ENCODE measurements at places on chromosomes 16 and 17.

GRCh38 chr17:82444284-82444893, 6.2 kb downstream of the CYBC1 start:
- DNase-seq: no peak

DNA sequence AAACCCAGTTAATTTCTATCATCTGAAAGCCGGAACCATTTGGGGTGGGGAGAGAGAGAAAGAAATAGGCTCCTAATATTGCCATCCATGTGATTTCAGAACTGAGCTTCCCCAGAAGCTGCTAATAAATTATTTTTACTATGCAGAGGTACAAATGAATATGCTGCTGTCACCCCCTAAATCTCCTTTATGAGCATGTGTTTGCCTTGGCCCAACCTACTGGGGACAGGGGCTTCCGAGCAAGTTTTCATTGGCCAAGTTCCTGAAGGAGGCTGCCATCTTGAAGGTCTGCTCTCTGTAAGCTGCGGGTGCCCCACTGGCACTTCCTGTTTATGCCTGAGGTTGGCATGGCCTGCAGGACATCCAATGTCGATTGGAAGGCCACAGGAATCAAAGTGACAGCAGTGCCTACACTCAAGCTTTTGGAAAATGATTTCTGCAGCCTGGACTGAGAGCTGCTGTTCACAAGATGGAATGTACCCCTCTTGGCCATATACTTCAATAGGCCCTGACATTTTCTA, 194.7 kb downstream of the XYLT1 start:
- peak; percentile 3 for DNase-seq

- no peak for DNase-seq
These were observed 102.0 kb upstream of the CDH5 start for GRCh38 chr16:66264311-66265047.

- peak; percentile 25 for DNase-seq
These were observed at the start of gene HID1 for GRCh38 chr17:74972107-74972972. Gene HID1 (minus strand): TSS chr17:74972759. CDS start chr17:74972656, 103 bp downstream.

GRCh38 chr16:68401871-68402747, 46.2 kb downstream of the SMPD3 start:
- DNase-seq: peak; percentile 41

DNA sequence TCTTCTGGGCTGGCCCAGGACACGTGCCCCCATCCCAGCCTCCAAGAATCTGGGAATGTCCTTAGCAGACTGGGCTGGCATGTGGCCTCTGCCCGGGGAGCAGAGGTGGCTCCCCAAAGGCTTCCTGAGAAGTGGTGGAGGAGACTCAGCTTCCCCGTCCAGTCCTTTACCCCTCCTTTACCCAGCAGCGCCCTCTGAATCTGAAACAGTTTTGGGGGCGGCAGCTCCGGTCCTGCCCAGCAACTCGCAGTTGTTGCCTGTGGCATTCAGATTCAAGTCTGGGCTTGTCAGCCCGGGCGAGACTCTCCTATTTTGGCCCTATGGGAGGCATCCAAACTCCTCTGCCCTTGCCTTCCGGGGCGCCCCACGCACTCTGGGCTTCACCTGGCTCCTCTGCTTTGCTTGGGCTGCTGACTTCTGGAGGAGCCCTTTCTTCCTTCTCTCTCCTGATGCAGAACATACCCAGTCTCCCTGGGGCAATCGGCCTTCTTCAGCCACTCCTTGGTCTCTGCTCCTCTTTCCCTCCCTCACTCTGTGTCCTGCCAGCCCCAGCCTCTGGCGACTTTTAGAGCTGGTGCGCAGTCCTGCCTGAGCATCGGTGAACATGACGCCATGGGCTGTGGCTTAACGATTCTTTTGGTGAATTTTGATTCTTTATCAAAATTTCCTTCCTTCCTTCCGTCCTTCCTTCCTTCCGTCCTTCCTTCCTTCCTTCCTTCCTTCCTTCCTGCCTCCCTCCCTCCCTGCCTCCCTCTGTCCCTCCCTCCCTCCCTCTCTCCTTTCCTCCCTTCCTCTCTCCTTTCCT, 55.2 kb downstream of the CMIP start:
- no peak for DNase-seq

GRCh38 chr17:19703106-19703827, 13.1 kb downstream of the SLC47A2 start:
- DNase-seq: no peak

- DNase-seq: no peak
These were observed 46.3 kb upstream of the ICAM2 start for GRCh38 chr17:64066716-64067115.

DNA sequence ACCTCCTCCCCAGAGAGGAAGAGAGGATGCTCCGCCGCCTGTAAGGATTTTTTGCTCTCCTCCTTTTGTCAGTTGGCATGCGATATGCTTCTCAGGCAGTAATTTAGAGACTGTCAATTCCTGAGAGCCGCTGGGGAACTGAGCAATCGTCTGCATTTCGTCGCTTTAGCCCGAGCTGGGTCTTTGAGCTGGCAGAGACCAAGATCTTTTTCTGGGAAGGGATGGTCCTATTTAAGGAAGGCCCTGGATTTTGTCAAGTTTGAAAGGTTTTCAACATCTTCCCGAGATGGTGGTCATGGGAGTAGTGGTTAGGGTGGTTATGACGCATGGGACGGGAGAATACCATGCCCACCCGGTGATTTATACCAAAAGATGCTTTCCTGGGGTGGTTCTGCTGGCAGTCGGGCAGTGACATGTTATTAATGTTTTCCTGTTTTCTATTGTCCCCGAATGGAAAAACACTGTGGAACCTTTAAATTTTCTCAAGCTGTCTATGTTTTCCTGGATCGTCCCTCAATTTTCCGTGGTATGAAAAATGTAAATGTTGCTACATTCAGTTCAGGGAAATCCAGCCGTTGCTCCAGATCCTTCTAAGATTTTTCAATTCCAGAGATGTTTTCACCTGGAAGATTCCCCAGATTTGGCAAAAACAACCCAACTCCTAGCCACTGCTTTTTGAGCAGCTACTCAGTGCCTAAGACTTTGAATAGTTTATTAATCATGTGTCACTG, 586.4 kb downstream of the MAF start:
- no peak for DNase-seq

DNA sequence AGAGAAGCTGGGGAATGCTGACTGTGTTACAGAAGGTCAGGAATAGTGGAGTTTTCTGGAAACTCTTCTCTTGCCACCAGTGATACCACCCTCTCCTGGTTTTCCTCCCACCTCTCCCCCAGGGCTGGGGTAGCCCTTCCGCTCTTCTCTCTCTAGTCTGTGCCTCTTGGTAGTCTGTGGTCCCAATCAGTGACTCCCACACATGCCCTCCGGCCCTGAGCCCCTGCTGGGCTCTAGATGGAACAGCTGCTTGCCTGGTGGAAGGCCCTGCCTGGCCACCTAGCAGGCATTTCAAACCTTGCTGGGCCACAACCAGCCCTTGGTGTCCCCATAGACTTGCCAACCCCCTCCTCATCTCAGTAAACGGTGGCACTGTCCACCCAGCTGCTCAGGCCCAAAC, 15.2 kb upstream of the MTSS2 start:
- DNase-seq: no peak

- DNase-seq: no peak
These were observed 10.2 kb upstream of the FAM83G start for GRCh38 chr17:19014628-19015215.

GRCh38 chr16:67039260-67040020, 10.5 kb downstream of the CBFB start:
- DNase-seq: no peak

- no peak for DNase-seq
These were observed 2.1 kb upstream of the HEXIM1 start for GRCh38 chr17:45146166-45146565.

DNA sequence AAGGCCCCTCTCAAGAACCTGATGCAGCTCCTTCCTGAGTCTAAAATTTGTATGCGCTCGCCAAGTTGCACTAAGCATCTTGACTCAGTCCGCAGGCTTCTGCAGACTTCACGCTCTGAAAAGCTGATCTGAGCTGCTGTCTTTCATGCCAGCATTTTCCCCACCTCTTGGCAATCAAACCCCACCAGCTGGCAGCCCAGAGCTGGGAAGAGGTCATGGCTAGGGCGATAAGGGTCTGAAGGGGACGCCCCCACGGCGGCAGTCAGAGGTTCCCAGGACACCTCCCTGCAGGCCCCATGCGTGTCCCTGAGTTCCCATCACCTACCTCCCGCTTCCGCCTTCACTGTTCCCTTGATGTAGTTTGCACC, 5.1 kb upstream of the UNC13D start:
- DNase-seq: no peak

- DNase-seq: no peak
These were observed 41.6 kb upstream of the TNRC6C start for GRCh38 chr17:77916703-77917481.

DNA sequence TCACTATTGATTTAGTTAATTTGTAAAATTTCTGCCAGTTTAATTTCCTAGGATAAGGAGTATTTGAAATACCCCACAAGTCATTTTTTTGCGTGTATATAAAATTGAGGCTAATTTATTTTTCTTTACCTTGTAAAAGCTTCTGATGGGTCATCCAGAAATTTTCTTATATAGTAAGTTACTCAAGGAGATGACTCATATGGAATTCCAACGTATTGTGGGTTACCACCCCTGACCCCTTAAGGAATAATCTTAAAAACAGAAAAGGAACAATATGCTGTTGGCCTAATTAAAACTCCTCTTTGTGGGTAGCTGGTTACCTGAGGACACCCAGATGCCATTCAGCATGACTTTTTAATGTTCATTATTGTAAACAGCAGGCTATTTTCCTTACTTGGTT, 13.6 kb downstream of the HEATR6 start:
- peak; percentile 32 for DNase-seq

DNA sequence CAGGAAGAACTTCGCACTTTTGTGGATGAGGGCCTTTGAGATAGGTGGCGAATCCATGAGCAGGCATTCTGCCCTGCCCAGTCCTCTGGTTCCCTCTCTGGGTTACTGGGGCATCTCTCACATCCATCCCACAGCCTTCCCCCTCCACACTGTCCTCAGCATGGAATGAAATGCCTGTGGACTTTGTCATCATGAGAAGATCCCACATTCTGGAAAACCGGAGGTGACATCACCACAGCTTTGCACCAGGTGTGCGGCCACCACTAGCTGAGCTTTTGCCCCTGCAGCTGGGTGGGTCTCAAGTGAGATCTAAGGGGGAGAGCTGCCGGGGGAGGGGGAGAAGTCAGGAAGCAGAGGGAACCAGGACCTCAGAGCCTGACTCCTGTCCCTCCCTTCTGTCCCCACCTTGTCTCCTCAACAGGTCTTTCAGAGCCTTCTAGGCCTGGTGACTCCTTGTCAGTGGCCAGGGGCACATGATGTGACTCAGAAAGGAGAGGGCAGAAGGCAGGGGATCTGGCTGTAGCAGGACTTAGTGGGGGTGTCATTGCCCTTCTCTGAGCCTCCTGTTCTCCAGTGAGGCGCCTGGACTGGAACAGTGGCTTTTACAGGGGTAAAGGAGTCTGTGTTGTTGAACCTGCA, 40.0 kb upstream of the DLX4 start:
- DNase-seq: peak; percentile 79

GRCh38 chr16:85056211-85056748, 28.7 kb downstream of the KIAA0513 start:
- no peak for DNase-seq

DNA sequence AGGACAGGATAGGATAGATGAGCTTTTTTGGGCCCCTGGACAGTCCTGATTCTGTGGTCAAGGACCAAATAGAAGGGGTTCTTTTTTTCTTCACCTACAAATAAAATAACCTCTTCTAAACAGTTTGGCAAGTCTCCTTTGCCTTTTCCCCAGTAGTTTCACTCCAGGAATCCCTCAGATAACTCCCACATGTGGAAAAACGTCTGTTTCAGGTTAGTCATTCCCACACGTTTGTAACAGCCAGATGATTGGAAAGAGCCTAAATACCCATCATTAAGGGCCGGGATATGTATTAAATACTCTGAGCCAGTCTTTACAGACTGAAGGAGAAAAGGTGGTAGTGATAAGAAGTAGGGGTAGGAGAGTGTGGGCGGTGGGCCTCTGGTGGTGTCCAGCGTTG, 58.3 kb downstream of the PLD6 start:
- DNase-seq: peak; percentile 28

- no peak for DNase-seq
These were observed 9.8 kb upstream of the LASP1NB start for GRCh38 chr17:38915639-38915995.

DNA sequence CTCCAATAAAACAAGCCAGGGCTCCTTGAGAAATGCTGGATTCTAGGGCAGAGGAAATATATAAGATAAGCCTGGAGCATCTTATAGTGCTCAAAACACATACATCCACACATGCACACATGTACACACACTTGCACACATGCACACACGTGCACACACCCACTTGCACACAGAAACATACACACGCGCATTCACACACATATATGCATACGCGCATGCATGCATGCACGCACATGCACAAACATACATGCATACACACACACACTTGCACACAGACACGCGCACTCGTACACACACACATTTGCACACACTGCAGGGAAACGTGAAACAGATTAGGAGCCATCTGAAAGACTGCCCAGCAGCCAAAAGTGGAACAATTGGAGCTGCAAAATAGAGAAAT, 8.0 kb upstream of the ENPP7 start:
- DNase-seq: no peak

DNA sequence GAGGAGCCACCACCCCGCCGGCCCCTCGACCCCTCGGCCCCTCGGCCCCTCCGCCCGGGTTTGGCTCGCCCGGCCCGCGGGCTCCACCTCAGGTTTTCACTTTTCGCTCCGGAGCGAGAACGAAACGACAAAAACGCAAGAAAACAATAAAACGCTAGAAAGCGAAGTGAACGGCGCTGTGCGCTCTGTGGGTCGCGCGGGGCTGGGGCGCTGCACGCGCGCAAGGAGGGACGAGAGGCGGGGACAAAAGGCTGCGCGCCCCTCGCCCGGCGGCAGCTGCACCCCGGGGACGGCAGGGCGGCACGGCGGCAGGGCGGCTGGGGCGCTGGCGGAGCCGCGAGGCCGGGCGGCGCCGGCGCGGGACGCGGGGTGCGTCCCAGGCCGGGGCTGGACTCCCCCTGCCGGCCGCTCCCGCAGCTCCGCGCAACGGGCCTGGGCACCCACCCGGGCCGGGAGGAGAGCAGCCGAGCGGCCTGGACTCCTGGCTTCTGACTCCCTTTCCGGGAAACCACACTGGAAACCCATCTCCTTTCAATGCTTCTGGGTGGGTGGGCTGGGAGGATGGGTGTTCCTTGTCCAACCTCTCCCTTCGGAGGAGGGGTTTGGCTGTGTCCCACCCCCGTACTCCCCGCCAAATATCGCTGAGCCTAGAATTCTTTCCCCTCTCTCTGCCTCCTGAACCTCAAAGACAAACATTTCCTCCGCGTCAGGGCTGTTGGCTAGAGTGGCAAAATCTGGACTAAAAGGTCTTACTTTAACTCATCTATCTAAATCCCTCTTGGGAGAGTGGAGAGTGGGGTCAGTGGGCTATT, 9.9 kb downstream of the TBX2 start:
- peak; percentile 35 for DNase-seq

DNA sequence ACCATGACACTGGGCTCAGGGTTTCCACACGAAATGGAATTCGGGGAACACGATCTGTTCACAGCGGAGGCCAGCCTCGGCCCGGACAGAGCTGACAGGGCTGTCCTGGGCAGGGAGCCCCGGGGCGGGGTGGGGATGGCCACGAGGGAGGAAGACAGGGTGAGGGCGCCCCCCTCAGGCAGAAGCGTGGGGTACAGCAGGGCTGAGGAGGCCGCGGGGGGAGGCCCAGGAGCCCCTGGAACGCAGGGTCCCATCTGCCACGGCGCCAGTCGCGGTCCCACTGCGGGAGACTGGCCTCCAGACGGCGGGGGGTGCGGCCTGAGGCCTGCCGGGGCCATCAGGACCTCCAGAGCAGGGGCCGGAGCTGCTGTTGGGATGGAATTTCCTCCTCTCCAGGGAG, 75.9 kb downstream of the LMF1 start:
- no peak for DNase-seq

Data from RPMI7951 (cell line).